ENCODE measurements at places on chromosomes 4 and X.
A peak's percentile ranks its signal among the peaks of the same experiment; 100 is the strongest.

GRCh38 chr4:76708971-76709771, 188.8 kb downstream of the SOWAHB start:
- DNase-seq: no peak

DNA sequence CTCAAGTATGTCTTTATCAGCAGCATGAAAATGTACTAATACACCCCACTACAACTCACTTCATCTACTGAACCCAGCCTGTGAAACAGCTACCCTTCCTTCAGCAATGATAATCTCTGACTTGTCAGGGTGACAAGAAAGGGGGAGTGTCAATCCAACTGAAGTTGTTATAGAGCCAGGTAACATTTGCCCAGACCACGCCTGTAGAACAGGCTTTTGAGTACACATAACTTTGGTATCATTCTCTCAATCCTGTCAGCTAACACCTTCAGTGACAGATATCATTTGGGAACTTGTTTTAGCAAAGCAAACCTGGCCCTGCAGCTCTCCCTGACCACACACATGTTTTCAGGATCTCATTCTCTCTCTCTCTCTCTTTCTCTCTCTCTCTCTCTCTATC, 592.2 kb downstream of the SMARCA1 start:
- DNase-seq: no peak

DNA sequence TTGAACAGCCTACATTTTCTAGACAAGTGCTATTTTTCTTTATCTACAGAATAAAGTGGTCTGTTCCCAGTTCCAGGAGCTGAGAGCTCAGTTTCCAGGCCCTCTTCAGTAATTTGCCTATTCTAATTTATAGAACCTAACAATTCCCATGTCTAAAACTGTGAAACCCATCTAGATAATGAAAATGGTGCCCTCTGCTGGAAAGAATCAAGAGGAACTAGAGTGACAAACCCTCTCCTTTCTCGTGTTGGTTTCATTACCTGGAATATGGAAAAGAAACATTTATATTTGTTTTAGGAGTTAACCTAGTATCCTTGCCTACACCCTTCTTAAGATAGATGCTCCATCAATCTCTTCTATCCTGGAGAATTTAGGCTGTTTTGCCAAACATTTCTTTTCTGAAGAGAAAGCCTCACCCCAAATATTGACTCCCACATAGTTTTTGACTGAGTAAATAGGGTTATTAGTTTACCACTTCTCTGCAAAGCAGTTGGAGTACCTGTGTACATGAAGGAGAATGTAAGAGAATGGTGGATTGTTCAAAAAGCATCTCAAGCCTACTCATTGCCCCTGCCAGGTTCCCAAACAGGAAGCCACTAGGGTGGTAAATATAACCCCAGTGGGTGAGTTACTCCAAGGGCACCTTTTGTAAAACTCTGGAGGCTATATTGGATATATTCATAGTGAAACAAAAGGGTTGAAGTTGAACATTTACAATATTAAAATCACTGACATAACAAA, 121.6 kb downstream of the RASL11B start:
- peak; percentile 11 for DNase-seq

DNA sequence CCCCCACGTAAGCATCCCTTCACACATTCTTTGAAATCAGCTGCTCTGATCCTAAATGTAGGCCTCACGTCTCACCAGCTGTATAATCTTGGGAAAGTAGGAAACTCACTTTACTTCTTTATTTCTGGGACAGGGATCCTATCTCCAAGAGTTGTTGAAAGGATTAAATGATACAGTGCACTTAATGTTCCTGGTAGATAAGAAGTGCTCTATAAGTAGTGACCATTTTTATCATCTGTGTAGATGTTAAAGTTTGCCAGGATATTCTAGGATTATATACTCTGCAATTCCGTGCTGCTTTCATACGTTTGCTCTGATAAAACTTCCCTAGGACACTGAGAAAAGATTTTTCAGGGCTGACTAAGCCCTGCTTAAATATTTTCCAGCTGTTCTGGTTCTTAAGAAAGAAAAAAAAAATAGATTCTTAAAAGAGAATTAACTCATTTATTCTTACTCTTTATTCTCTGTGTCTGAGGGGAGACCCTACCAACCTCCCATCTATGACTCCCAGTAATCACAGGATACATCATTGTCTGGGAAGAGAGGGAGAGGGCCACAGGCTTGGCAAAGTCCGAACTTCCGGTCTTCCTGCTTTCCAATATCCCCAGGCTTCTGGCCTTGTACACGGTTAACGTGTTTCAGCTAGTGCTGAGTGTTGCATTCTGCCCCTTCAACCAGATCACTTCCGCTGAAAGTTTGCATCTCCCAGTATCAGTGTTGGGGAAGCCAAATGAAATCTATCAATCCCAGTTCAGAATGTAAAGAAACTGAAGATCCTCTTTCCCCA, 269.2 kb downstream of the TRIML1 start:
- no peak for DNase-seq

- no peak for DNase-seq
Observed at GRCh38 chr4:67910585-67910905, 26.7 kb upstream of the TMPRSS11D start.

DNA sequence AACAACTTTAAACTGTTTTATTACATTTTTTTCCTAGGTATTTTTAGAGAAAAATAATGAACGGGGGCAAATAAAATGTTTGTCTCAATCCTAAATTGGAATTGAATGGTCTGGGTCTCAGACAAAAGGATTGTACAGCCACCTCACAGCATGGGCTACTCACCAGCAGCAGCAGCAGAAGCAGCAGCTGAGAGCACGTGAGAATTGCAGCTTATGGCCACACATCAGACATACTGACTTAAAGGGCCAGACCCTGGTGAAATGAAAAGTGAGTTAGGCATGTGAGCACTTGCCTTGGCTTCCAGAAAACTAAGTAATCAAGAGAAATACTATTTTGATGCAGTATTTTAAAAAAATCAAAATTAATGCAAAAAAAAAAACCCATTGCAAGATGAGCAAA, 56.6 kb downstream of the AASDH start:
- DNase-seq: peak; percentile 10

- no peak for DNase-seq
Observed at GRCh38 chr4:163194593-163194992, 27.9 kb upstream of the NAF1 start.

- no peak for DNase-seq
Observed at GRCh38 chr4:4425696-4426095, 38.8 kb downstream of the NSG1 start.

- peak; percentile 35 for DNase-seq
Observed at GRCh38 chr4:170089274-170089667, 485 bp downstream of the AADAT start.

DNA sequence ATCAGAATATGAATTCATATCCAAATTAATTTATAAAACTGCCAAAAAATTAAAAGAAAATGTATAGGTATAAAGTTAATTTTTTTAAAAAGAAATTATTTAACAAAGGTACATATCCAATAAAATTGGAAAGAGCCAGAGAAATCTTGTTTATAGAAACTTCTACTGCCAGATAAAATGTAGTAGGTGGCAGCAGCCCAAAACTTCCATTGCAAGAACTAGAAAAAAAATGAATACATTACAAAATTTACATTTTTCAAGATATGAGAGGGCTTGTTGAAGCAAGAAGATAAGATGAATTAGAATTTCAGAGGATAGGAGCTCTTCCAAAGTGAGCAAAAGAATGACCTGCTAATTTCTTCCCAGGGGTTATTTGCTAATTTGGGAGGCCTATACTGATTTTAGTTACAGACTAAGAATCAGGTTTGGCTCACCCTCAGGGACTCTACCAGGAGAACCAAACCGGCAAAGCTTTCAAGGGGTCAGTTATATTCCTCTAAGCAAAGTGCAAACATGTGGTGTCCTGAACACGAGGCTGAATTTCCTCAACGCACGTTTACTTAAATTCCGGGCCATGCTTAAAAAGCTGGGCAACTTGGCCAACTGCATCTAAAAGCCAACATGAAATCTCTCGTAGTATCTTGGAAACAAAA, 17.5 kb downstream of the ANKRD50 start:
- no peak for DNase-seq

Measured in HTR-8/SVneo (cell line).